Activated gamma-delta T cell (primary cell): ENCODE measurements at places on chromosomes 12 and 14.

DNA sequence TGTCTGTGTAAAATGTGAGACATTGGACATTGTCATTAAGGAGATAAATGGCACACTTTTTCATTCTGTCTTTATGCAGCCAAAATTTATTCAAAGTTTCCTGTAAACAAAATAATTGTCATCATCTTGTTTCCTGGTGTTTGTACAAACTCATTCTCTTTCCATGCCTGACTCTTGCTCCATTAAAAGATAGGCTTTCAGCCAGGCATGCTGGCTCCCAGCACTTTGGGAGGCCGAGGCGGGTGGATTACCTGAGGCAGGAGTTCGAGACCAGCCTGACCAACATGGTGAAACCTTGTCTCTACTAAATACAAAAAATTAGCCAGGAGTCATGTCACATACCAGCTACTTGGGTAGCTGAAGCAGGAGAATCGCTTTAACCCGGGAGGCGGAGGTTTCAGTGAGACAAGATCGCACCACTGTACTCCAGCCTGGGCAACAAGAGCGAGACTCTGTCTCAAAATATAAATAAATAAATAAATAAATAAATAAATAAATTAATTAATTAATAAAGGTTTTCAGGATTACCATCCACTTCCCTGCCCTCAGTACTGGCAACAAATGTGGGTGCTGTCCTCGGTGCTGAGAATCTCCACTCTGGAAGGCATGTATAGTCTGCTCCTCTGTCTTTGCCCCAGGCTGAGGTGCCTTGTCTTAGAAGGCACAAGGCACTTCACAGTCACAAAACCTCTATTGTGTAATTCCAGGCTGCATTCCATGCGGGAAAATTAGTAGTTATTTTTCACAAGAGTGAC, 83.2 kb downstream of the PAH start:
- no peak for DNase-seq

GRCh38 chr12:6355491-6356373, 13.9 kb upstream of the TNFRSF1A start:
- no peak for DNase-seq

DNA sequence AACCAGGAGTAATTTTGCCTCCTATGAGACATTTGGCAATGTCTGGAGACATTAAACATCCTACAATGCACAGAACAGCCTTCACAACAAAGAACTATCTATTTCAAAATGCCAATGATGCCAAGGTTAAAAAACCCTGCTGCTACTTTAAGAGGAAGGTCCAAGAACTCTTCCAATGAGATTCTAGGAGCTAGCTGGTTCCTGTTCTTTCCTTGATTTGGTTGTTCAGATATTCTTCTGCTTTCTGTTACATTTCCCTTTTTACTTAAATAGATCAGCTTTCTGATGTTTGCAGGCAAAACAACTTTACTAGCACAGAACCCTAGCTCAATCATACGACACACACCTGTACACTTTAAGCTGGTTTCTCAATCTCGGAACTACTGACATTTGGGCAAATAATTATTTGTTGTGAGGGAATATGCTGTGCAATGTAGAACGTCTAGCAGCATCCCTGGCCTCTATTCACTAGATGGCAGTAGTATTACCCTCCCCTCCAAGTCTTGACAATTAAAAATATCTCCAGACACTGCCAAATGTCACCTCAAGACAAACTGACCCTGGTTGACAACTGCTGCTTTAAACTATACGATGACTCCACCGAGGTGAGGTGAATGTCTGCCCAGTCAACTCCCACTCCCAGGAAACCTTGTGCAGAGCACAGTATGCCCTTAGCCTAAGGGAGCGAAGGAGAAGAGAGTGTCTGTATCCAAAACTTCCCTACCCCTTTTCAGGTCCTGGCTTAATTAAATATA, 4.4 kb downstream of the BLTP3B start:
- DNase-seq, result no peak

GRCh38 chr14:64656986-64657385, 47.2 kb upstream of the PLEKHG3 start:
- DNase-seq, result no peak

- peak; percentile 43 for DNase-seq
These were observed 39.4 kb downstream of the SH2B3 start for GRCh38 chr12:111444925-111445725.

DNA sequence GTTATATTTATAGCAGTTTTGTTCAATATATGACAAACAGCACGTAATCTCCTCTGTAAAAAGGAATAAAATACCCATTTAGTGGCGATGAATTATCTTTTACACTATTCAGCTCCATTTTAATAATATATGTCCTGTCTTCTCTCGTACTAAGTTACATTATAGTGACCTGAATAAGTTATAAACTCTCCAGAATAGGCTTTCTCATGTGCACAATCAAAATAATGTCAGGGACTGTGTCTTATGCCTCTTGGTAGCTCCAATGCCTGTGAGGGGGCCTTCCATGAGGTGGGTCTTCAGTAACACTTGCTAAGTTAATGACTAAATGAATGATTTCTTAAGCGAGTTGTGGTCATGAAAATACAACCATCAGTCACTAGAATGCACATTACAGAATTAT, 150.9 kb downstream of the MDGA2 start:
- no peak for DNase-seq

DNA sequence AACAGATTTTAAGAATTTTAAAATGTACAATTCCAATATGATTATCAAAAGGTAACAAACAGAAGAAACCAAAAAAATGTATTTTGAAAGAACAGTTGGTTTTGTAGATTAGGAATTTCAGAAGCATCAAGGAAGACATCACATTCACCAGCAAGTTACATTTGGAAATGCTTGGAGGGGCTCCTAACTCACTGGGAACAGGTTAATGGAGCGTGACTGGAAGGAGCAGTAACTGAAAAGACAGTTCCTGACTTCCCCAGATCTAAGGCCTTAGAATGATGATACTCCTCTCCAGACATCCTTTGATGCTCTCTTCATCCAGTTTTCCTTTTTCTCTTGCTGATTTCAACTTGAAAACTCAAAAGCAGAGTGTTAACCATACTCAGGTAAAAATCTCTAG, 220.0 kb upstream of the EGLN3 start:
- DNase-seq, result no peak

DNA sequence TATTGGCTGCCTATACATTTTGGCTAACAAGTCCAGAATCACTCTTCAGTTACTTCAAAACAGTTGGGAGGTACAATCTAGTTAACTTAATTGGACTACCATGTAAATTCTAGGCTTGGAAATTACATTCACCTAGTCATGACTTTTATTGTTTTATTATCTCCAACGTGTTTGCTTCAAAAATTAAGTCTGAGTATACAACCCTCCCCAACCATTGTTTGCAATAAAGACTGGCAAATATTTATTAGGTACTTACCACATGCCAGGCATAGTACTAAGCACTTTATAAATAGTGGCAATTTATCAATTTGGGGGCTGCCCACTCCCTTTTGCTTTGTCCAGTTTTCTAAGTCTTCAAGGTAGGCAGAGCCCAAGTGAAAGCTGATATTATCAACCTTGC, 30.3 kb downstream of the TXNDC16 start:
- no peak for DNase-seq

GRCh38 chr14:24818058-24818822, 184.2 kb upstream of the GZMB start:
- DNase-seq, result no peak

GRCh38 chr12:104477510-104478390, 21.0 kb downstream of the CHST11 start:
- no peak for DNase-seq

DNA sequence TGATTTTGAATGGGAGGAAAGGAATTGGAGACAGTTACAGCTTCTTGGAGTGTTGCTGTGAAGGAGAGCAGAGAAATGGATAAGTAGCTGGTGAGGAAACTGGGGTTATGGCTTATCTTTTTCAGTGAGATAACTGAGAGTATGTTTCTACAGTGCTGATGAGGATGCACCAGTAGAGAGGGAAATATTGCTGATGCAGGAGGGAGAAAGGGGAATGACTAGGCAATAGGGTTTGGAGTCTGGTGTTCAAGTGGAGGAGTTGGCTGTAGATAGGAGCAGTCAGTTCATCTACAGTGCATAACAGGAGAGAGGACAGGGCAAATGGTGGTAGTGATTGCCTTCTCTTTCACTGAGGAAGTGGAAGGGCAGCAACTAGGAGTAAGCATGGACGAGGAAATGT, 33.0 kb downstream of the SPATS2 start:
- DNase-seq, result no peak

GRCh38 chr12:89537389-89537788, 11.5 kb upstream of the POC1B start:
- no peak for DNase-seq

- no peak for DNase-seq
These were observed 139.4 kb downstream of the TBX5 start for GRCh38 chr12:114266536-114266935.

DNA sequence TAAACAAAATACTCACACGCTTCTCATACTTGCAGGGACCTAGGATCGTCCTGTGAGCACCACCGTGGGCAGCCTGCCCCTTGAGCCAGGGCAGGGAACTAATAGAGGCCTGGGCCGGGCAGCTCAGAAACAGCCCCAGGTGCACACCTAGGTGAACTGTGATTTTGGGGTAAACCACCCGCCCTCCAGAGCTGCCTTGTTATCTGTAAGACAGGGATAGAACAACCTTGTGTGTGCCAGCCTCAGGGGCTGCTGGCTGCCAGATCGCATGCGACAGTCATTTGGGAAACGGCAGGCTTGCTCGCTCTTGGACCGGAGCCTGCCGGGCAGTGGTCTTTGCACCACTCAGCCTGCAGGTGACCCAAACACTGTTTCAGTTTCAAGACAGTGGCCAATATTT, 86.8 kb downstream of the ADGRD1 start:
- no peak for DNase-seq

DNA sequence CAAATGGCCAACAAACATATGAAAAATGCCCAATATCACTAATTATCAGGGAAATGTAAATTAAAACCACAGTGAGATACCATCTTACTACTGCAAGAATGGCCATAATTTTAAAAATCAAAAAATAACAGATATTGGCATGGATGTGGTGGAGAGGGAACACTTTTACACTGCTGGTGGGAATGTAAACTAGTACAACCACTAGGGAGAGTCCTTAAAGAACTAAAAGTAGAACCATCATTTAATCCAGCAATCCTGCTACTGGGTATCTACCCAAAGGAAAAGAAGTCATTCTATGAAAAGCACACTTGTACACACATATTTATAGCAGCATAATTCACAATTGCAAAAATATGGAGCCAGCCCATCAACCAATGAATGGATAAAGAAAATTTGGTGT, 459.7 kb downstream of the GXYLT1 start:
- DNase-seq, result no peak

GRCh38 chr12:14273913-14274311, 91.6 kb upstream of the ATF7IP start:
- no peak for DNase-seq

GRCh38 chr14:29111554-29111953, 345.0 kb downstream of the FOXG1 start:
- no peak for DNase-seq

- DNase-seq, result no peak
These were observed 8.5 kb downstream of the CRACR2A start for GRCh38 chr12:3744229-3744901.

DNA sequence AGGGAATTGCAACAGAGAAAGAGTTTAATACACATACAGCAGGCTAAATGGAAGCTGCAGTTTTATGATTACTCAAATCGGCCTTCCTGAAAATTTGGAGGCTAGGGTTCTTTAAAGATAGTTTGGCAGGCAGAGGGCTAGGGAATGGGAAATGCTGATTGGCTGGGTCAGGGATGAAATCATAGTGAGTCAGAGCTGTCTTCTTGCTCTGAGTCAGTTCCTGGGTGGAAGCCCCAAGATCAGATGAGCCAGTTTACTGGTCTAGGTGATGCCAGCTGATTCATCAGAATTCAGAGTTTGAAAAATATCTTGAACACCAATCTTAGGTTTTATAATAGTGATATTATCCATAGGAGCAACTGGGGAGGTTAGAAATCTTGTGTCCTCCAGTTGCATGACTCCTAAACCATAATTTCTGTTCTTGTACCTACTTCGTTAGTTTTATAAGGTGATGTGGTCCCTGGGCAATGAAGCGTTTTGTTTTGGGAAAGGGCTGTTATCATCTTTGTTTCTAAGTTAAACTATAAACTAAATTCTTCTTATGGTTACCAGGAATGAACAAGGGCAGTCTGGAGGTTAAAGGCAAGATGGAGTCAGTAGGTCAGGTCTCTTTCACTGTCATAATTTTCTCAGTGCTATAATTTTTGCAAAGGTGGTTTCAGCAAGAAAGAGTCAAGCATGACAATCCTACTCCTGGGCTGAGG, 257.8 kb upstream of the CCDC196 start:
- no peak for DNase-seq

DNA sequence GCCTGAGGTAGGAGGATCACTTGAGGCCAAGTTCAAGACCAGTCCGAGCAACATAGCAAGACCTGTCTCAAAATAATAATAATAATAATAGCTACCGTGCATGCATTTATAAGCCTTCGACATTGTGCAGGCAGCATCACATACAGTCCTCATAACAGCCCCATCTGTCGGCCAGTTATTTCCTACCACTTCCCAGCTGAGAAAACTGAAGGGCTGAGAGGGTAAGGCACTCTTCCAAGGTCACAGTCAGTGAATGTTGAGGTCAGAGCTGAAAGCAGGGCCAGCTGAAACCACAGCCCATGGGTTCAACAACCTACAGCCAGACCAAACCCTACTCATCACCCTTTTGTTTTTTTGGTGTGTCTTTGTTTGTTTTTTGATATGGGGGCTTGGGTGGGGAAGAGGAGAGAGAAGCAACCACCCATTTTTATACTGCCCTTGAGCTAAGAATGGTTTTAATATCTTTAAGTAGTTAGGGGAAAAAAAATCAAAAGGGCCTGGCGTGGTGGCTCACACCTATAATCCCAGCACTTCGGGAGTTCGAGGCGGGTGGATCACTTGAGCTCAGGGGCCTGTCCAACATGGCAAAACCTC, 16.8 kb upstream of the ITPK1 start:
- DNase-seq, result no peak

GRCh38 chr14:80605536-80605935, 336.0 kb downstream of the CEP128 start:
- no peak for DNase-seq

GRCh38 chr14:62558451-62558850, 486.8 kb downstream of the KCNH5 start:
- no peak for DNase-seq

GRCh38 chr12:57717846-57718640, 20.5 kb downstream of the AGAP2 start:
- no peak for DNase-seq

DNA sequence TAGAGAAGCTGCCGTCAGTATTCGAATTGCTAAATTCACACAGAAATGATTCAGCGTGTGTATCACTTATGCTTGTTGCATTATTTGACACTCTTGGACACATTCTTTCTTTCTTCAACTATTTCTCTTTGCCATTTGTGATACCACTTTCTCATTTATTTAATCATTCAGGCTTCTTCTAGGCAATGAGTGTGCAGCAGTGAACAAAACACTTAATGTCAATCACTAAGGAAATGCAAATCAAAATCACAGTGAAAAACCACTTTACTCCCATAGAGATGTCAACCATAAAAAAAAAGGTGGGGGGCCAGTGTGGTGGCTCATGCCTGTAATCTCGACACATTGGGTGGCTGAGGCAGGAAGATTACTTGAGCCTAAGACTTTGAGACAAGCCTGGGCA, 214.6 kb downstream of the FLRT2 start:
- DNase-seq, result no peak

GRCh38 chr14:102317564-102318248, 1.8 kb upstream of the ZNF839 start:
- DNase-seq, result no peak

GRCh38 chr14:88695870-88696269, 96.9 kb downstream of the EML5 start:
- DNase-seq, result no peak
